ENCODE measurements at places on chromosomes 6 and 20.

DNA sequence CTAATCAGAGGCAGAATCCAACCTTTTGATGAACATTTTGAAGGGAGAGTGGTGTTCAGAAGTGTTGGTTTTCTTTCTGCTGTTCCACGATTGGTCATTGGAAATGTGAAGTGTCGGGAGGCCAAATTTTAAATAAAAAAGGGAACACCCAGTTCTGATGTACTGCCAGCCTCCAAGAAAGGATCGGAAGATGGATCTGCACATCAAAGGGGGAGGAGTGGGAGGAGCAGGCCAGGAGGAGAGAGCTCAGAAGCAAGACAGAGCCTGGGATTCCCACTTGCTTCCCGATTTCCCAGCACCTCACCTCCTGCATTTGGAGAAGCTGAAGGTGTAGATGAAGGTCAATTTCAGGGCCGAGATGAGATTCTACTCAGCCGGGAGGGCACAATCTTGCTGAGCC, 55.9 kb upstream of the NAA20 start:
- no peak for DNase-seq

- no peak for DNase-seq
These were observed 89.9 kb downstream of the PDE7B start for GRCh38 chr6:135941275-135942025.

- no peak for DNase-seq
These were observed 587.2 kb downstream of the EPM2A start for GRCh38 chr6:145147981-145148749.

- no peak for DNase-seq
These were observed 2.7 kb downstream of the FOXQ1 start for GRCh38 chr6:1314617-1315016.

- DNase-seq: no peak
These were observed 122.3 kb upstream of the AFDN start for GRCh38 chr6:167704396-167704901.

GRCh38 chr6:9628819-9629218, 786.1 kb downstream of the TFAP2A start:
- DNase-seq: no peak

DNA sequence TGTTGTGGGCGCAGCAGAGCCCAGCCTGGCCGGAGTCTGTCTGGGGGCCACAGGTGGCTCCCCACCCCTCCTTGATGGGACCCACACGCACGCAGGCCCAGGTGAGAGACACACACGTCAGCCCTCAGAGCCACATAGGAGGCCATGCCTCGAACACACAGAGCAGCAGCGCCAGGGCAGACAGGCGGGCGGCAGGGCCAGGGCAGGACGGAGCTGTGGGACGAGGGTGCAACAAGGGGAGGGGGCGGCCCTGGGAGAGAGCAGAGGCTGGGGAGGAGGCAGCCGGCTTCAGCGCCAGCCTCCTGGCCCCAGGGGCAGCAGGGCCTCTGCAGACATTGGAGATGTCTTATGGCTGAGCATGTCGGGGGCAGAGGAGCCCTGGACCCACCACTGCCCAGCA, 42.5 kb downstream of the KCNQ2 start:
- no peak for DNase-seq

DNA sequence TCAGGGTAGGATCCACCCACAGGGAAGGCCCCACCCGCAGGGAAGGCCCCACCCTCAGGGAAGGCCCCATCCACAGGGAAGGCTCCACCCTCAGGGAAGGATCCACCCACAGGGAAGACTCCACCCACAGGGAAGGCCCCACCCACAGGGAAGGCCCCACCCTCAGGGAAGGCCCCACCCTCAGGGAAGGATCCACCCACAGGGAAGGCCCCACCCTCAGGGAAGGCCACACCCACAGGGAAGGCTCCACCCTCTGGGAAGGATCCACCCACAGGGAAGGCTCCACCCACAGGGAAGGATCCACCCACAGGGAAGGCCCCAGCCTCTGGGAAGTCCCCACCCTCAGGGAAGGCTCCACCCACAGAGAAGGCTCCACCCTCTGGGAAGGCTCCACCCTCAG, 40.5 kb downstream of the KCNQ2 start:
- no peak for DNase-seq
